ENCODE measurements at places on chromosomes 12 and 14. TPM values are rescaled to one million over a fixed set of nuclear protein-coding genes. Genes with fewer than 3 reads are reported as not detected.
A peak's percentile ranks its signal among the peaks of the same experiment; 100 is the strongest.

DNA sequence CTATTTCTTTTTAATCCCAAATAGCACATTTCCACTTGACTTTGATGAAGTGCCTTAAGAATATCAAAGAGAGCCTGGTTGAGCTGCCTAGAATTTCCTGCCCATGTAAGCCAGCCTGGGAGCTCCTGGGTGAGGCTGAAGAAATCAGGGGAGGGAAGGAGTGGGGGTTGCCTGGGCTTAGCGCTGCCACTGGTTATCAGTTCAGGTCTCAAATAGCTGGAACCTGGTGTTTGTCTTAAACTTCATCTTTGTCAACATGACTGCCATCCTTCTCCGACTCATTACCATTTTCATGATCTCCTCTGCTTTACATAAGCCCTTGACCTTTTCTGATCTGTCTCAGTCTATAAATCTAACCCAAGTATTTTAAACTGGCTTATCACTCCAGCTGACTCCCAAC lies 151.5 kb downstream of the TTC8 start:
- no peak for DNase-seq

The LRP1-AS gene
- polyA plus RNA-seq, result not detected

The DNAI7 gene
- polyA plus RNA-seq, result 4.4 TPM

The ASB2 gene
- polyA plus RNA-seq, result 0.31 TPM

The M6PR gene
- polyA plus RNA-seq, result 201 TPM

The C1S gene
- 66.1 TPM for polyA plus RNA-seq

DNA sequence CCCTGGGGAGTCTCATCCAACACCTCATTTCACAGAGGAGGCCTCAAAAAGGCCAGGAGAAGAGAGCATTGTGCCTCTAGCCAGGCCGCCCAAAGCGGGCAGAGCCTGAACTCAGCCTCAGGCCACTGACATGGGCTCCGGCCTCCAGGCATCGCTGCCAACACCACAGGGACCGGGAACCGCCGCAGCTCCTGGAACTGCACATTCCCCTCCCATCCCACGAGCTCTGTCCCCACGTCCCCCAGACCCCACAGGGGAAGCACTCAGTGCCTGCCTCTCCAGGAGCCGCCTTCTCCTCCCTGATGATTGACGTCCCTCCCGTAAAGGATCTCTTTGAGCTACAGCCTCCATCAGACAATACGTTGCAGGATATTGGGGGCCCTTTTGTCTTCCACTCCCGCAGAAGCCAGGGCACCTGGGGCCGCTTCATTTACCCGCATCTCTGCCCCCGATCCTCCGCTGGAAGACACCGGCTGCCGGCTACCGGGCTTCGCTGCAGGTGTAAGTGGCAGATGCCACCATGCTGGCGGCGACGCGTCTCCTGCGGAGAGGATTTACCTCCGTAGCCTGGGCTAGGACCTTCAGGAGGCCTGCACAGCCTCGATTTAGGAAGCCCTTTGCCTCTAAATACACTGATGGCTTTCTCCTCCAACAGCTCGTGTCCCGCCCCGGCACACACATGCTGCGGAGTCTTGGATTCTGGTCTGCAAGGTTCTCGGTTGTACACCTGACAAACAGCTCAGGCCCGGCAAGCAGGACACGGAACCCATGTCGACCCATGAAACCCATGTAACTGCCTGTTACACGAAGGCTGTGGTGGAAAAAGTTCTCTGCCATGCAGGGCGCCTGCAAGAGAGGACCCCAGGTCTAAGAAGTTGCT lies 104.8 kb downstream of the RIMBP2 start:
- no peak for DNase-seq

The KLRB1 gene
- polyA plus RNA-seq, result 7.2 TPM

DNA sequence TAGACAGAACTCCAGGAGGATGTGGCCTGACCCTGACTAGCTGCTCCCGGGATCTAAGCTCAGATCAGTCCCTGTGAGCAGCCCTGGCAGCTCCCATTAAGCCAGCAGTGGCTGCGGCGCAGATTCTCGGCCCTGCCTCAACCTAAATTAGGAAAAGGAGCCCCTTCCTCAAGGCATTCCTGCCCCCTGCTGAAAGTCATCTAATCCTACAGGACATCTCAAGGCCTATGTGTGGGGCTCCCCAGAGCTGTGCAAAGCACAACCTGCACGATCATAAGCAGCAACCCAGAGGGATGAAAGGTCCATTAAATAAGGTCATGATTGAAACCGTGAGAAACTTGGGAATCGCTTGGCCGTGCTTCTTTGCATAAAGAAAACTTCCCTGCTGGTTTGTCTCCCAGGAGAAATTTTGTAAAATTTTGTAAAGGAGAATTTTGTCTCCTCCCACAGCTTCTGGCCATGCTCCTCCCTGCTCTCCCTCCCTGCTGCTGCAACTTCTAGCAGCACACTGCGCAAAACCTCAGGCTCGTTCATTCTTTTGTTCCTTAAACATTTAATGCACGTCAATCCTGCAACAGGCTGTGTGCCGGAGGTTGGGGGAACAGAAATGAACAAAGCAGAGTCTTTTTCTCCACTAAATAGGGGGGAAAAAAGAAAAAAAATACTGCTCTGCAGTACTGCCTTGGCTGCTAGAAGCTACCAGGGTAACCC lies 96.6 kb upstream of the SLC35F4 start:
- DNase-seq, result peak; percentile 38

The OR11H6 gene
- polyA plus RNA-seq, result not detected

The PMCH gene
- polyA plus RNA-seq, result 0.76 TPM

GRCh38 chr14:104302794-104303405 lies 164.5 kb downstream of the KIF26A start:
- no peak for DNase-seq

- DNase-seq, result no peak
Measured at GRCh38 chr12:61536525-61536924, 723.7 kb upstream of the USP15 start.
